ENCODE measurements at places on chromosomes 13 and 19.

GRCh38 chr13:112136095-112136494 is 69.1 kb downstream of the SOX1 start:
- no peak for DNase-seq

DNA sequence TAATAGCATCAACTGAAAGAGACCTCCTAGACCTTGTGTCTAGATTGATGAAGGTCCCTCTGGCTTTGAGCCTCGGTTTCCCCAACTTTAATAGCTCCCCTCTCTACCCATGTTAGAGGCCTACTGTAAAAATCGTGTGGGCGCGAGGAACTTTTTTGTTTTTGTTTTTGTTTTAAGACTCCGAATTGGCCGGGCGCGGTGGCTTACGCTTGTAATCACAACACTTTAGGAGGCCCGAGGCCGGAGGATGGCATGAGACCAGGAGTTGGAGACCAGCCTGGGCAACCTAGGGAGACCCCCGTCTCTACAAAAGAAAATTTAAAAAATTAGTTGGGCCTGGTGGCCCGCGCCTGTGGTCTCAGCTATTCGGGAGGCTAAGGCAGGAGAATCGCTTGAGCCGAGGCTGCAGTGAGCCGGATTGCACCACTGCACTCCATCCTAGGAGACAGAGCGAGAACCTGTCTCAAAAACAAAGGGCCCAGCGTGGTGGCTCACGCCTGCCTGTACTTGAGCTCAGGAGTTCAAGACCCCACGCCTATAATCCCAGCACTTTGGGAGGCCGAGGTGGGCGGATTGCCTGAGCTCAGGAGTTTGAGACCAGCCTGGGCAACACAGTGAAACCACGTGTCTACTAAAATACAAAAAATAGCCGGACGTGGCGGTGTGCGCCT is 858 bp upstream of the PPP6R1 start:
- no peak for DNase-seq

- no peak for DNase-seq
Observed at GRCh38 chr19:2482354-2483038, 6.6 kb downstream of the GADD45B start.

- no peak for DNase-seq
Observed at GRCh38 chr13:98405690-98406344, 171.1 kb downstream of the STK24 start.

GRCh38 chr13:33033051-33033812 is 17.0 kb downstream of the KL start:
- no peak for DNase-seq

- no peak for DNase-seq
Observed at GRCh38 chr19:40348961-40349507, 539 bp downstream of the PLD3 start.

- DNase-seq: no peak
Observed at GRCh38 chr19:39236527-39236926, 8.3 kb downstream of the IFNL3 start.

DNA sequence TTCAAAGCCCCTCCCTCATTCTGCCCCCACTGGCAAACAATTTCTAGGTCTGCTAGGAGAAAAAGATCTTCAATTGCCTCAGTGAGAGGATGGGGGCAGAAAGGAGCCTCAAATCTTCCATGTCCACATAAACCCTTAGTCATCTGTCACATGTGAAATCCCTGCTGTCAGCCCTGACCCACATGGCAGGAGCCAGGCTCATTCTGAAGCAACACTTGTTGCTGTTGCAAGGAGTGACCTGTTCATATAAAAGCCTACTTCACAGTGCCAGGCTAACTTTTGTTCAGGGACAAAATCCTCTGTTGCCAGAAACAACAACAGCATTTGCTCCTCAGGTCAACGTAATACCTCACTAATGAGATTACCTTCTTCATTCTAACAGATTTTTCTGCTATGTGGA is 70.5 kb downstream of the IRS2 start:
- no peak for DNase-seq
